ENCODE measurements at places on chromosomes 5 and 9.

DNA sequence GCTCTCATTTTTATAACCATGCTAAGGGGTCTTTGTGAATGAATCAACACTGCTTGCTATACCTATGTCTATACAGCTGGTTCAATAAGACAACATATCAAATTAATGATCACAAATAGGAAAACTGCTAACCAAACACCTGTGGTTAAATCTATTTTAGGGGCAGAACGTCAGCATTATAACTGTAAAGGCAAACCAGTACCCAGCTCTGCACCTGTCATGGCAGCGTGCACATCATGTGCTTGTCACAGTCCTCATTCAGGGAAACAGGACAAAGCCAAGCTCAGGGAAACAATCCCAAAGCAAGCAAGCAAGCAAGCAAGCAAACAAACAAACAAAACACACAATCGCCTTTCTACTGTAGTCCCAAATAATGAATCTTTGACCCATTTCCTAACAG, 277.7 kb upstream of the DAP start:
- no peak for DNase-seq

DNA sequence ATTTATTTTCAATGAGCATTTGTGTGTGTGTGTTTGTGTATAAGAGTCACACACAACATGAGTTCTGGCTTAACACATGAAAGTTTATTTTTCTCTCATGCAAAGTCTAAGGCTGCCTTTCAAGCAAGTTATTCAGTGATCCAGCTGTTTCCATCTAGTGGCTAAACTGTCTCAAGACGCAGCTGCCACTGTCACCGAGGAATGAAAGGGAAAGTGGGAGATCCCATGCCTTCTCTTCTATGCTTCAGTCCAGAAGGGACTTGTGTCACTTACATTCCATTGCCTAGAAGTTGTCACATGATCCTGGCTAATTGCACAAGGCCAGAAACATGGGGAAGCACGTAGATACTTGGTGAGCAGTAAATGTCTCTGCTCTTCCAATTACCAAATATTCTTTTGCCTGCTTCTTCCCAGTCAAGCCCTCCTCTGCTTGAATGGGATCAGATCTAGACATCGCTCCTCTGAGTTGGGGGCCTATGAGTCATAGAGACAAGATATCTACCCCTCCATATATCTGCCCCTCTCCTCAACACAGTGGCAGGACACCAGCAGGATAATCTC, 30.4 kb upstream of the SLIT3 start:
- DNase-seq, result no peak

GRCh38 chr9:36713515-36714490, 141.1 kb downstream of the MELK start:
- DNase-seq, result no peak

DNA sequence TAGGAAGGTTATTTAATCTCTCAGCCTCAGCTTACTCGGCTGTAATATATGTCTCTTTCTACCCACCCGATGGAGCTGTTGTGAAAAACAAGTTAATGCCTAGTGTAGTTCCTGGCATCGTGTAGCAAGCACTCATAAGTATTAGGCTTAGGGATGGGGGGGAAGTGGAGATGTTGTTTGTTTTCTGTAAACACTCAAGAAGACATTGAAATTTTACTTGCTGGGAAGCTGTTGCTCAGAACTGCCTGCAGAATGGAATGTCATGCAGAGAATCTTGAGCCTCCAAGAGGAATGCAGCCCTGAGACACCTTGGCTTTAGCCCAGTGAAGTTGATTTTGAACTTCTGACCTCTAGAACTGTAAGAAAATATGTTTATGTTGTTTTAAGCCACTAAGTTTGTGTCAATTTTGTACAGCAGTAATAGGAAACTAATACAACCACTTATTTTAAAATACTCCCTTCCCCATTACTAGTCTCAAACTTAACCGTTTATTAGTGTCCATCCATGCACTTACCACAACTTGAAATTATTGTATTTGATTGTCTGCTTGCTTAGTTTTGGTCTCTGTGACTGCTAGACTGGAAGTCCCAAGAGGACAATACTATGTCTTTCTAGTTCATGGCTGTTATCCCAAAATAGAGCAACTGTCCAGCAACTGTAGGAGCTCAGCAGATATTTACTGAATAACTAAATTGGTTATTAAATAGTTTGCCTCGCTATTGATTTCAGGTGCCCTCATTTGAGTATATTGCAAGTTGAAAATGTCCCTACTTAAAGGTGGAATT, 53.8 kb downstream of the MFAP3 start:
- DNase-seq, result no peak

- DNase-seq, result no peak
Observed at GRCh38 chr5:102711525-102712385, 43.4 kb upstream of the PAM start.

GRCh38 chr5:95918421-95919006, 43.1 kb downstream of the ELL2 start:
- DNase-seq, result no peak

- no peak for DNase-seq
Observed at GRCh38 chr5:8825139-8825757, 720.6 kb downstream of the SEMA5A start.

DNA sequence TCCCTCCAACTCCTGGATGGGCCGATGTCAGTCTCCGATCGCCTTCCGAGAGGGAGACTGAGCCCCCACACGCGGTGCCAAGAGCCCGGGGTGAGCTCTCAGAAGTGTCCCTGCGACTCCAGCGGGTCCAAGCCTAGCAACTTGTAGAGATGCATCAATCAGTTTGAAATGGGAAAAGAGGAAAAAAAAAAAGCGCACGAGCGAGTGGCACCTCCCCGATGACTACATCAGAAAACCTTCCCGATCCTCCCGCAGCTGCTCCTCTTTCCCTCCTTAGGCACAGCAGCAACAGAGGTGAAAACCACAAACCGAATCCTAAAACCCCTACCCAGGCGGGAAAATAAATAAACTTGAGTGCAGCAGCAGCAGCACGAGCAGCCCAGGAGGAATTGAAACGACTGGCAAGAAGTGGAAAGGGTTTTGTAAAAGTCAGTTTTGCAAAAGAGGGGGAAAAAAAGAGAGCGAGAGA, 1.0 kb upstream of the EFNA5 start:
- no peak for DNase-seq

GRCh38 chr9:31005086-31005665, 1379.3 kb upstream of the ACO1 start:
- DNase-seq, result no peak

DNA sequence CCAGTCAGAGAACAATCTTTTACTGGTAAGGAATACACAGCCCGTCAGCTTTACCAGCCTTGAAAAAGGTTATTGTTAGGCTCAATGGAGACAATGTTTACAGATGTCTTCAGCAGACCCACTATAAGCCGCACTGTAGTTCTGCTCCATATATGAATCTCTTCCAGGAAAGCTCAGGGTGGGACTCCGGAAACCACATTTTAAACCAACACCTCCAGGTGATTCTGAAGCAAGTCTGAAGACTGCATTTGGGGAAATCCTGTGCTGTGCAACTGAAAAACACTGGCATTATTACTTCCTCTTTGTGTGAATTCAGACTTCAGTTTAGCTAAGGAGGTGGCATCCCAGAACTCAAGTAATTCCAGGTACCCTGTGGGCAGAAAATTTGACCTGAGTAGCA, 3.5 kb downstream of the GZMK start:
- DNase-seq, result no peak

DNA sequence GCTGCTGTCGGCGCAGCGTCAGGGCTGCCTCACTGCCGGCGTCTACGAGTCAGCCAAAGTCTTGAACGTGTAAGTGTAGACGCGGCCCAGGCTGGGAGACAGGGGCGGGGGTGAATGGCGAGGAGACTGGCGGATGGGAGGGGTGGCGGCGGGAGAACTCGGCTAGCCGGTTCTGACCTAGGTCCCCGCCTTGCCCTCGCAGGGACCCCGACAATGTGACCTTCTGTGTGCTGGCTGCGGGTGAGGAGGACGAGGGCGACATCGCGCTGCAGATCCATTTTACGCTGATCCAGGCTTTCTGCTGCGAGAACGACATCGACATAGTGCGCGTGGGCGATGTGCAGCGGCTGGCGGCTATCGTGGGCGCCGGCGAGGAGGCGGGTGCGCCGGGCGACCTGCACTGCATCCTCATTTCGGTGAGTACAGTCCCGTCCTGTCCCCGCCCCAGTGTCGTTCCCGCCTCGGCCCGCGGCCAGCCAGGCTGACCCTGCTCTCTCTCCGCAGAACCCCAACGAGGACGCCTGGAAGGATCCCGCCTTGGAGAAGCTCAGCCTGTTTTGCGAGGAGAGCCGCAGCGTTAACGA, 745 bp downstream of the GADD45G start:
- DNase-seq, result no peak

DNA sequence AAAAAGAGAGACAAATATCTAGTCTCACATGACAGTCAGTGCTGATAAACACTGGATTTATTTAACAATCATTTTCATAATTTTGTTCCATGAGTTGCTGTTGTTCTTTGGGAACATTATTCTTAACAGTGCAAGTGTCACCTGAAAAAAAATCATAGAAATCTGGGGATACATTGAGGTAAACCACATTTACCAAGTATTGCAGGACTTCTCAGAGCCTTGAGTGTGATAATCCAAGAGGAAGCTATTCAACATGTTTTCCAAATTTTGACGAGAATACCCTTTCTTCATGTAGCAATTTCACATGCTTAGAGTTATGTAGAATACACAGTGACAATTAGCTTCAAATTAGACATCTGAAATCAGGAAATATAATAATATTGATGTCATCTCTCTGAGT, 108.5 kb downstream of the MEGF10 start:
- no peak for DNase-seq

DNA sequence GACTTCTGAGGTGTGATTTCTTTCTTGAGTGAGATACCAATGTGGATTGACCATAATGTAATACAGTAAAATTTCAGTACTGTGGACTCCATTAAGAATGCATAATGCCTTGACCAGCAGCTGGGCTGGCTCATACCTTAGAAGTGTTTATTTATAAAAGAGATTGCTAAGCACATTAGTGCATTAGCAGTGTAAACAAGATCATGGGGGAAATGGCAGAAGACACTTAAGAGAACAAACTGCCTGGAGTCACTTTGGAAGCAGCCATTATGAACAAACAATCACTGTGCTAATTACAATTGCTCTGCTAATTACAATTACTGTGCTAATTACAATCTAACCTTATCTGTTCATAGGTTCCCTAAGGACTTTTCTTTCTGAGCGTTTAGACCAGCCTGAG, 104.2 kb downstream of the TRIM32 start:
- DNase-seq, result no peak

- DNase-seq, result no peak
Observed at GRCh38 chr5:161713042-161713441, 27.5 kb downstream of the GABRA6 start.

- DNase-seq, result no peak
Observed at GRCh38 chr5:141838326-141839014, 39.7 kb downstream of the PCDH1 start.

DNA sequence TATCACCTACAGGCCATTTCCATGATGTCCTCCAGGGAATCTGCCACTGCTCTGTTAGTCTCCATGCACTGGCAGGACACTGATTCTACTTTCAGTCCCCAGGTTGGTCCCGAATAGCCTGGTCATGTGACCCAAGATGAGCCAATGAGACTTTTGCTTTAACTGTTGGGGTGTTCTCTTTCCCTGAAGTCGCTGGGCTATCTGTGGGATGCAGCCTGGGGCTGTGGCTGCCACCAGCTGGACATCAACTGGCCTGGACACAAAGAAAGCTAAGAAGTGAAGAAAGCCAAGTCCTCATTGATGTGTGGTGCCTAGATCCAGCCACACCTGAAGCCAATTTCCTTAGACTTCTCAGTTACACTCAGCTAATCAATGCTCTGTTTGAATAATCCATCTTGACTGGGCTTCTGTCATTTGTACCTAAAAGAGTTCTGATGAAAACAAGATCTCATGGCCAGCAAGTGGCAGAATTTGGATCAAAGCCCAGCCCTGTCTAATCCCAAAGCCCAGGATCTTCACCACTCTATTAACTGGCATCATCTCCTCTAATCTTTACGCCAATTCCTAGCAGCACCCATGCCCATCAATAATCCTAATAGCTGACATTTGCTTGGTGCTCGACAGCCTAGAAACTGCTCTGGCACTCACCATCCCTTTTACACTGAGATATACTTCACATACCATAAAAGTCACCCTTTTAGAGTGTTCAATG, 37.0 kb downstream of the SH3PXD2B start:
- no peak for DNase-seq

DNA sequence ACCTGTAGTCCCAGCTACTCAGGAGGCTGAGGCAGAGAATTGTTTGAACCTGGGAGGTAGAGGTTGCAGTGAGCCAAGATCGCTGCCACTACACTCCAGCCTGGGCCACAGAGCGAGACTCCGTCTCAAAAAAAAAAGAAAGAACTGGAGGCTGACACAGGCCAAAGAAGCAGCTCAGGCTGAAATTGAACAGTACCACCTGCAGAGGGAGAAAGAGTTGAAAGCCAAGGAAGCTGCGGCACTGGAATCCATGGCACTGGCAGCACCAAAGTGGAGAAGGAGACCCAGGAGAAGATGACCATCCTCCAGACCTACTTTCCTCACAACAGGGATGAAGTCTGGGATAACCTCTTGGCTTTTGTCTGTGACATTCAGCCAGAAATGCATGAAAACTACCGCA, 11.3 kb upstream of the TMEM141 start:
- DNase-seq, result no peak

GRCh38 chr5:124365361-124365801, 381.1 kb downstream of the ZNF608 start:
- peak; percentile 88 for DNase-seq

DNA sequence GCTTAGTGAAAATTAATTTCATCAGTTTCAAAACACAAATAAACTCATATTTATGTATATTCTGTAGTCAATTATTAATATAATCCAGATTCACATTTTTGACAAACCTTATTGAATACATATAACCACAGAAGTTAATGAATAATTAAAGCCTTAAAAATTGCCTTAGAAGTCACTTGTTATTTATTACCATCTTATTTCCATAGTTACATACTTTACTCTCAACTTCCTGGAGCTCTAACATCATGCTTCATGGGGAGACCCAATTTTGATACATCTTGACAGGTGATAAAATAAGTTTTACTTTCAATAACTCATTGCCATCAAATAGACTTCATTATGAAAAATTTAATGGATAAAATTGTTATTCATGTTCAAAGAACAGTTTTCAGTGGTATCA, 1038.7 kb downstream of the PTPRD start:
- DNase-seq, result no peak

DNA sequence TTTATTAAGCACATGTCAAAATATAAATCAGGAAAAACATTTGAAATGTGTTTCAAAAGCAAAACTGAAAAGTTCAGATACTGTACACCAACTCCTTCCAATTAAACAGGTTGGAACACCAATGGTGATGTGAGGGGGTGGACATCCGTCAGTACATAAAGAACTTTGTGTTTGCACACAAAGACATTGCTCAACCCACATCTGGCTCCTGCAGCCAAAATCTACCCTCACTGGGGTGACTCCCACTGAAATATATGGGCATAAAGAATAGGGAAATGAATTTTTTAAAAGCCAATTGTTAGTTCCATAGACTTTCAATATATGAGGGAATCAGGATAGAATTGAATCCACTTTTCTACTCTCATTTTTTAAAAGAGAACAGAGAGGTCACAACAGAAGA, 63.9 kb downstream of the MEGF9 start:
- DNase-seq, result no peak

Data from NCI-H524 treated with DMSO at 0.1 percent for 48 hours (cell line).